Stimulated activated CD8-positive, alpha-beta memory T cell treated with anti-CD3 and anti-CD28 coated beads, Interleukin-15, amount 100 ng/mL, for 4 hours (primary cell): ENCODE measurements at places on chromosomes 4 and X.

- no peak for DNase-seq
These were observed 14.2 kb downstream of the FTHL17 start for GRCh38 chrX:31057691-31058090.

DNA sequence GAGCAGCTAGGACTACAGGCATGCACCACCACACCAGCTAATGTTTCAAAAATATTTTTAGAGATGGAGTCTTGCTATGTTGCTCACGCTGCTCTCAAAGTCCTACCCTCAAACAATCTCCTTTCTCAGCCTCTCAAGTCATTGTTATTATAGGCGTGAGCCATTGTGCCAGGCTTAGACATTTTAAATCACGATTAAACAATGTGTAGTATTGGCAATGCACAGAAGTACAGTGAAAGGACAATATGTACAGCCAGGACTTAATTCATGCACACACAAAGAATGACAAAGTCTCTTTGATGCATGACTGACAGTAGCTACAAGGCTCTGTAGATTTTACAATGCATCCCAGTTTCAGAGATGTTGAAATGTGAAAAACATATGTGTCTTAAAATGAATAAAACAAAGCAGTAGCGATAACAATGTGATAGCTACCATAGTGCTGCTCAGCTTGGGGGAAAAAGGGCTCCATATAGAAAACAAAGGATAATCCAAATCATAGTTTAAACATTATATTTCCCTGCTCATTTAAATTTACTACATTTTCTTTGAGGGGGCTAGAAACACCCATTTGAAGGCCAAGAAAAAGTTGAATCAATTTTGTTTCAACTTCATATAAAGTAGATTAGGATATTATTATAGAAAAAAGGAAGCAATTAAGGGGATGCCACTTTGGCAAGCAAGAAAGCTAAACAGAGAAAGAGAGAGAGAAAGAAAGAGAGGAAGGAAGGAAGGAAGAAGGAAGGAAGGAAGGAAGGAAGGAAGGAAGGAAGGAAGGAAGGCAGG is 272.4 kb upstream of the SMIM31 start:
- no peak for DNase-seq

- no peak for DNase-seq
These were observed 1342.3 kb upstream of the AGA start for GRCh38 chr4:178784491-178784890.

- DNase-seq: no peak
These were observed 427.9 kb downstream of the SPRY1 start for GRCh38 chr4:123824524-123824923.

DNA sequence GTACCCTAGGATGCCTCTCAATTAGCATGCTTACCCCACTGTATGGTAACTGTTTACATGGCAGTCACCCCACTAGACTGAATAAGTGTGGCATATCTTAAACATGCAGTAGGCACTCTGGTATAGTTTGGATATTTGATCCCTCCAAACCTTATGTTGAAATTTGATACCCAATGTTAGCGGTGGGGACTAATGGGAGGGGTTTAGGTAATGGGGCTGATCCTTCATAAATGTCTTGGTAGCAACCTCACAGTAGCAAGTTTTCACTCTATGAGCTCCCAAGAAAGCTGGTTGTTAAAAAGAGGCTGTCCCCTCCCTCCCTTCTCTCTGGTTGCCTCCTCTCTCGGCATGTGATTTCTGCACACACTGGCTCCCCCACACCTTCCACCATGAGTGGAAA is 10.1 kb downstream of the TMEM150C start:
- no peak for DNase-seq
